ENCODE measurements at places on chromosomes 1 and 21. TPM values are rescaled to one million over a fixed set of nuclear protein-coding genes. Genes with fewer than 3 reads are reported as not detected.

The CLCA1 gene
- total RNA-seq = not detected

DNA sequence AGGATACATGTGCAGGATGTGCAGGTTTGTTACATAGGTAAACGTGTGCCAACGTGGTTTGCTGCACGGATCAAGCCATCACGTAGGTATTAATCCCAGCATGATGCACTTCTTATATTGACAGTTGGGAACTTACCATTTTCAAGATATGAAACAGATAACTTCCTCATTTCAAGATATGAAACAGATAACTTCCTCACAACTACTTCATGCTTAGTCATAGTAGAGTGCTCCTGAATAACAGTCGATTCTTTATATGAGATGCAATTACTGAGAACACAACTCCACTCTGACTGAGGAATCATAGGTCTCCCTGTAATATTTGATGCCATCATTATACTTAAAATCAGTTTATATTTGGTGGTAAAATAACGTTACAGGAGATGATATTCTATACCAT is 1124.3 kb downstream of the AMY1C start:
- no peak for DNase-seq

The SERTAD4 gene
- total RNA-seq = 1.5 TPM

DNA sequence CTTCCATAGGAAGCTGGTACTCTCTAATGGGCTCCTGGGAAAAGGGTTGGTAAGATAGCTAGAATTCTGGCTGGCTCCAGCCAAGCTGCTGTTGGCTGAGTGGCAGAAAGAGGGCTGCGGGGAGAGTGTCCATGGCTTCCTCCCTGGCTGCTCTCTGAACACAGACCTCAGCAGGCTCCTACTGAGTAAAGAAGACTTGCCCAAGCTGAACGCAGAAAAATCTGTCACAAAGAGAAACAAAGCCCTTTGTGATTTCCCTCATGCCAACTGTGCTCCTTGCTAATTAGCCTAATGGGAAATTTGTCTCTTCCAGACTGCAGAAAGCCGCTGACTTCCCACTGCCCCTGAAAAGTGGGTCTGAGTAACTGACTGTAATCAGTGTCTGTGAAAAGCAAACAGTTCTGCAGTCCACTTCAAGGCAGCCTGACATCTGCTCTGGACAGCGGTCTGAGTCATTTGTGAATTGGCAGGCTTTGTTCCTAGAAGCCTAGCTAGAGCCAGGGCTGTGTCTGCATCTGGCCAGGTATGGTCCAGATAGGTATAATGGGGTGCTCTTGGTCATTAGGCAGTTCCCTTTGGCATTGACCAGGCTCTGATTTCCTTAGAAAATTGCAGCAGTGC is 282.8 kb downstream of the ZNF648 start:
- DNase-seq = no peak

DNA sequence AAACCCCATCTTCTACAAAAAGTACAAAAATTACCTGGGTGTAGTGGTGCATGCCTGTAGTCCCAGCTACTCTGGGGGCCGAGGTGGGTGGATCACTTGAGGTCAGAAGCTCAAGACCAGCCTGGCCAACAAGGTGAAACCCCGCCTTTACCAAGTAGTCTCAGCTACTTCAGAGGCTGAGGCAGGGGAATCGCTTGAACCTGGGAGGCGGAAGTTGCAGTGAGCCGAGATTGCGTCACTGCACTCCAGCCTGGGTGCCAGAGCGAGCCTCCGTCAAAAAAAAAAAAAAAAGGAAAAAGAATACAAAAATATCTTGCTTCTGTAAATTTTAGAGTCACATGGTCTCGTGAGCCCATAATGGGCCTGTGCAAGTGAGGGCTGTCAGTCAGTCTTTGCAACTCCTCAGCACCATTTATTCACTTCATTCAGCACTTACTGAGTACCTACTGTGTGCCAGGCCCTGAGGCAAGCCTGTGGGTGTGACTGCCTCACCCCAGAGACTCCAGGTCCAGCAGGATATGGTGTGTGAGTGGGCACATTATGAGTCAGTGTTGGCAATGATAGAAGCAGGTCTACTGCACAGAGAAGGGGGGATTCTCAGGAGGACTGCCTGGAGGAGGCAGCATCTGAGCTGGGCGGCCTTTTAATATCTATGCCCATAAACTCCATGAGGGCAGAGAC is 46.8 kb upstream of the TARDBP start:
- no peak for DNase-seq

GRCh38 chr1:222732216-222733159 is 4.5 kb upstream of the FAM177B start:
- no peak for DNase-seq

DNA sequence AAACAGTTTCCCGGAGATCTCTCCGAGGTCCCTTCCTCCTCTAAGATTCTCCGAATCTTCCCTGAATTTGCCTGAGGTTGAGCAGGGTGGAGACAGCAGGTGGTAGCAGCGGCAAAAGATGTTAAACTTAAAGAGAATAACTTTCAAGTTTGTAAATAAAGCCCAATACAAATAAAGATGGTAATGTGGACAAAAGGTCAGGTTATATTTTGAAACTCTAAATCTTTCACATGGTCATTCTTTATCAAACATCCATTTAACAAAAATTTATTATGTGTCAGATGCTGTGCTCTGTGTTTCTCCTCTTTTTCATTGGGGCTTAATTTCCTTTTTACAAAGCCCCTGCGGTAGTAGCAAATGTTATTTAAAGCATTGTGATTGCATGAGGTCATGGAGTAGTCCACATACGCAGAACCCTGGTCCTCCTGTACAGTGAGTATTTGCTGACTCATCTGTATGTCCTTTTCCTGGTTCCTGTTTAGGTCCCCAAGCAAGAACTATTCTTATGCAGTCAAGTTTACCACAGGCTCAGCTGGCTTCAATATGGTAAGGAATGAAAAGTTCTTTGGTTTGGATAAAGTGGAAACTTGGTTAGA is 119.2 kb downstream of the ITSN1 start:
- no peak for DNase-seq

- DNase-seq = no peak
These were observed 183.6 kb upstream of the NR5A2 start for GRCh38 chr1:199843861-199844260.

The ILDR2 gene
- total RNA-seq = 30.3 TPM

DNA sequence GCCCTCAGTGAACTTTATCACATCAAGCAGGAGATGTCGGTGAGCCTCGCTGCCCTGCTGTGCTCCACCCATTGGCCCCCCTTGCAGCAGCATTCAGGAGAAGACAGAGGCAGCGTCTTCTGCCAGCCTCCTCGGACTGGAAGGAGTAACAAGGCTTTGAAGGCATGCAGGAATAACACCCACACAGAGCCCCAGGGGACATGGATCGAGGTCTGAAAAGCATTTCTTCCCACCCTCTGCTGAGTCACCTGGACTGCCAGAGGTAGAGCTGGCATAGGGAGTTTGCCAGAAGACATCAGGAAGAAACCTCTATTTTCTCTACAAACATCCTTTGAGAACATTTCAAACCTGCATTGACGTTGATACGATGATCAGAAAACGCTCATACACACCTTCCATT is 42.9 kb downstream of the COL18A1 start:
- DNase-seq = no peak

DNA sequence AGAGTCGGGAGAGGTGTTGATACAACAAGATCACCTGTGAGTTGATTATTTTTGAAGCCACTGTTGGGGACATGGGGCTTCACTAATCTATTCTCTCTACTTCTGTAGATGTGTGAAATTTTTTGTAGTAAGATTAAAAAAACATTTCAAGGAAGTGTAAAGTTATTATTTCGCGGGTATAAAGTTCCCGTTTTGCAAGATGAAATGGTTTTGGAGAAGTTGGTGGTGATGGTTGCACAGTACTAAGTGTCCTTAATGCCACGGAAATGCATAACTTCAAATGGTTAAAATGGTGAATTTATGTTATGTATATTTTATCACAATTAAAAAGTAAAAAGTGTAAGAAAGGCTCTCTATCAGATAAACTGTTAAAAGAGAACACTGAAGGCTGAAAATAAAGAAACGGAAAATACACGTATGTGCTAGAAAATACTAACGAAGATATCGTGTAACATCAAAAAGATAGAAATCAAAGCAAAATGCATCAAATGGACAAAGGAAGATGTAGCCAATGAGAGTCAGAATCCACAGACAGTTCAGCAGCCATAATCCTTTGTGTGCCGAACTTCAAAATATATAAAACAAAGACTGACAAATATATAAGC is 2.9 kb upstream of the ITGB2 start:
- no peak for DNase-seq

GRCh38 chr1:175169286-175170018 is 23.1 kb downstream of the KIAA0040 start:
- no peak for DNase-seq

The NCMAP gene
- not detected for total RNA-seq

DNA sequence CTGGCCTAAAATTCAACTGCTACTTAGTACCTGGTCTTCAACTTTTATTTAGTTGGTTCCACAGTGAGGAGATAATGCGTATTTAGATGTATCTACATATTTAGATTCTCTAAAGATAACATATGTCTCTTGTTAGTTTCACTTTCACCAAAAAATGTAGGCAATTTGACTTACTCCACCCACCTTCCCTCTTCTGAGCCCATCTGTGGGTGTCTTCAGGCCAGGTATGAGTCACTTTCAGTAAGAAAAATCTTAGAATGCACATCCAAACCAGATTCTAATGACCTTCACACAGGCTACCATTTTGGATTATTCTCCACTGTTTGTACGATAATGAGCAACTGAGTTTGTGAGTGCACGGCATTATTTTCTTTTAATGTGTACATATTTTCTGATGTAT is 501.7 kb downstream of the NEGR1 start:
- DNase-seq = no peak

GRCh38 chr1:192587386-192588266 is 12.1 kb downstream of the RGS1 start:
- DNase-seq = no peak

- DNase-seq = no peak
These were observed 102.6 kb downstream of the GPATCH2 start for GRCh38 chr1:217528271-217528670.

The OR2L13 gene
- not detected for total RNA-seq

The KRTAP19-1 gene
- total RNA-seq = not detected

- no peak for DNase-seq
These were observed 91.6 kb downstream of the LRRC8C start for GRCh38 chr1:89724369-89725010.

The HSD3B1 gene
- total RNA-seq = not detected

DNA sequence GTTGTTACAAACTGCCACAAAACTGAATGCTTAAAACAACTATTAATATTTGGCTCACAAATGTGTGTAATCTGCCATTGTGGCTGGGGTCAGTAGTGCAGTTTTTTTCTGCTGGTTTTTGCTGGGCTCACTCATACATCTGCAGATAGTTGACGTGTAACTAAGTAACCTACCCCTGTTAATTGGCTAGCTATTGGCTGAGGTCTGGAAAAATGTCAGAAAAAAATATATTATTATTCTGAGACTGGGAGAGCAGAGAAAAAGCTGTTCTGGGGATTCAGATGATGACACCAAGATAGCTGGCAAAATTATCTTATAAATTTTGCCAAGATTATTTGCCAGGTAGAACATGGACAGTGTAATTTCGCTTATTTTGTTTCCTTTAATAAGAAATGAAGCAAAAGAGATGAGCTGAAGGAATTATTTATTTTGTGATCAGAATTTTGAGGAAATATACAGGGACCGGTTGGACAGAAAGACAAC is 616.1 kb upstream of the ADAMTS5 start:
- no peak for DNase-seq

DNA sequence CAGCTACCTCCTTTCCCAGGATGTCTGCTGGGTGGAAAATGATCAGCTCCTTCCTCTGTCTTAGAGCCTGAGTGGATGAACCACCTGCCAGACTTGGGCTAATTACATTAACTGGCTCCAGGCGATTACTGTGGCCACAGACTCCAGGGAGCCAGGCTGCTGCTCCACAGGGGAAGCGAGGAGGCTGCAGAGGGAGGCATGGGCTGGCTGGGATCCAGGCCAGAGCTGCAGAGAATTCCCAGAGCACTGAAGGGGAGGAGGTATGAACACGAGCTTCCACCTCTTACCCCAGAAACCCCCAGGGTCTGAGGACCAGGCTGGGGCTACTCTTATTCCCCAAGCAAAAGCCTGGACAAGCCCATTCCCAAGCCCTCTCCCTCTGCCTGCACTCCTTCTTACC is 136.0 kb upstream of the KLHDC7A start:
- DNase-seq = no peak

The C1orf105 gene
- total RNA-seq = not detected

GRCh38 chr1:156488566-156489165 is 11.9 kb downstream of the MEF2D start:
- DNase-seq = no peak

DNA sequence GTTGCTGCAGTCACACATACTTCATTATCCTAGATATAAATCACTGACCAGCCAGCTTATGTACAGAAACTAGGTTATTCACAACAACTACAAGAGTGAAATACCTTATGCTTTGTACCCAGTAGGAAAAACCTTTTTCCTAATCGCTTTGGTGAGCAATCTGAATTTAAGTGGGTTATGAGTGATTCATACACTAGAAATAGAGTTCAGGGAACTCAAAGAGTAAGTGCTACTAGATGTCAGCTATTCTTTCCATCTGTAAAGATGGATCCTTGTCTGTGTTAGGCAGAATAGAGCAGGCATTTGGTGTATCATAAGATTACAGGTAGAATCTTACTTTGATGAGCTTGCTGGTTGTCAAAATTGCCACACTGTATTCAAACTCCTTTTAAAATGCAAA is 101.9 kb downstream of the ZNF644 start:
- DNase-seq = no peak

- DNase-seq = no peak
These were observed 8.8 kb upstream of the GFI1 start for GRCh38 chr1:92495392-92496063.

The MRPL9 gene
- total RNA-seq = 121 TPM

DNA sequence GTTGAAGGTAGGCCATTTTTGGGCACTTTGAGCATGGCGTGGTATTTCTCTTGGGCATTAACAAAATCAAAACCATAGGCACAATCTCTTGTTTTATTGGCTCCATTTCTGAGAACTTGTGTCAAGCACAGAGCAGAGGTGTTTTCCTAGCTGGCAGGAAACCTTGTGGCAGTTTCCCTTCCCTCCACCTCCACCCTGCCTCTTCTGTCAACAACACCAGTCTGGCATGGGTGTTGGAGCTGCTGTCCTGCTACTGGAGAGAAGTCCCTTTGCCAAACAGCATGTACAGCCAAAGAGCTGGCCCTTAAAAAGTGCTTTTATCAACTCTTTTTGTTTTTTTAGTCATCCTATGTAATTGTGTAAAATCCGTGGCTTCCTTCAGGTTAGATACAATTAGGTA is 16.0 kb downstream of the ATP1A1 start:
- no peak for DNase-seq

DNA sequence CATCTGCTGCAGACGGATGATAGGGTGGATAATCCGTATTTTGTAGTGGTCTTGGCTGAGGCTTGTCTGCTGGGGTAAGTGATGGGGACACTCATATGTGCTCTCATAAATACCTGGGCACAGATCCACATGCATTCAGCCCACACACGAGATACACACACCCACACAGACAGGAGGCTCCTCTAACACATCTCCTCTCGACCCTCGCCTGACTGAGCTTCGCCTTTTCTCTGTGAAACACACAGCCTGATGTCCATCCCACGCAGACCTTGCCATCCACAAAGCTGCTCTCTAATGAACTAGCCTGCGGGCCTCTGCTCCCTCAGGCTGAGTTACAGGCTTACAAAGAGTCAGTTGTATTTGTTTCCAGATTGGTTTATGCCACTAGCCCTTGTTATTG is 96.3 kb upstream of the CSF3R start:
- no peak for DNase-seq

- no peak for DNase-seq
These were observed 315.1 kb downstream of the NFIA start for GRCh38 chr1:61397495-61397894.

The PTPRF gene
- 125 TPM for total RNA-seq
